Activated T-cell treated with anti-CD3 and anti-CD28 coated beads for 1 hour (primary cell): ENCODE measurements at places on chromosomes 6 and 20.

DNA sequence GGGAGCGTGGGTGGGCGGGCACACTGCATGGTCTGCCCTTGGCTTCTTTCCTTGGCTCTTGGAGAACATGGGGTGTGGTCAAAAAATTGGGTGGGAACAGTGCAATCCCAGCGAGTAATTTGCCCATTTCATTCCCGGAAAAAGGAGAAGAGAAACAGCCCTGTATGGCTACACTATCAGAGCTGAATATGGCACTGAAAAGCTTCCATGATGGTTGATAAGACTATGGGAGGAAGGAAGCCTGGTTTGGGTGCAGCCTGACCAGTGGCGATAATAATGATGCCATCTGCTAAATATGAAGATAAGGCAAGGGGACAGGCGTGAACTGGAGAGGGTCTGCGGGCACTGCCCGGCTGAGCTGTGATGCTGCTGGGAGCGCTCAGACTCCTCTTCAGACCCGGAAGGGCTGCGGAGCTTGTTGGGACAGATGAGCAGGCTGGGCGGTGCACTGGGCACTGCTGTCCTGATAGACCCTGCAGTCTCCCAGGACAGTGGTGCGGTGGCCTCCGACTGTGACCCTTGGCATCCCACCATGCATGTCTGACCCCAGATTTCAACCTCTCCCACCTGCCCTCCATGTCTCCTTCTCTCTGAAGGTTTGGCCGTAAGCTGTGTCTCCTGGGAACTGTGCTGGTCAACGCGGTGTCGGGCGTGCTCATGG, 10.2 kb downstream of the SLC22A1 start:
- no peak for DNase-seq

DNA sequence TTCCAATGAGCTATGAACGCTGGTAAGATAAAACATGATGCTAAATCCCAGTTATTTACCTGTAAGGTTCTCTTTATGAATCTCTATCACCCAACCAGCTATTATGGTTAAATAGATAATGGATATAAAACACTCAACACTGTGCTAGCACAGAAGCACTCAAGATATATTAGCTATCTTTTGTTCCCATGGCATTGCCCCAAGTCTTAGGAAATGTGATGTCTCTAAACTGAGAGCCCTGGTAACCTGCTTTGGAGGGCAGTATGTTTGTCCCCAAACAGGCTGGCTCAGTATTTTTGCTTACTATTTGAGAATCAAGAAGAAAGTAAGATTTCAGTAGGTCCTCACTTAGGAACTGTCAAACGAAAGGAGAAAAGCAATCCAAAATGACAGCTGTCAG, 90.5 kb downstream of the BTBD9 start:
- no peak for DNase-seq

- no peak for DNase-seq
These were observed 4.9 kb downstream of the REV3L start for GRCh38 chr6:111478064-111478476.

- DNase-seq = no peak
These were observed 7.3 kb downstream of the AIG1 start for GRCh38 chr6:143068001-143068400.

- no peak for DNase-seq
These were observed 98.6 kb upstream of the RSPO3 start for GRCh38 chr6:127019828-127020227.

DNA sequence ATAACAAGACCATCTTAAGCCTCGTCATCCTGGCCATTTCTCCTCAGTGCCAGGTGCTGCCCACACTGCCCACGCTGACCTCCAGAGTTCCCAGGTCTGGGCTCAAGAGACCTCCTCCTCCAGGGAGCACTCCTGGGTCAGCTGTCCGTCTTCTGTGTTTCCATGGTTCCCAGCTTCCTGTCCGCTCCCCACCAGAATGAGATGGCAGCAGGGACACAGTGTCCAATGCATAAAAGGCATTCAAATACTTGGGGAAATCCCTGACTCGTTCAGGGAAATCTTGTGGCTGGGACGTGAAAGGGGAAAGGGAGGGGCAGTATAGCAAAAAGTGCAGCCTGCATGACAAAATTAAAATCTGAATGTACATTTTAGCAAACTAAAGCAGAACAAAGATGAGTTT, 54.3 kb downstream of the SLC23A2 start:
- no peak for DNase-seq

DNA sequence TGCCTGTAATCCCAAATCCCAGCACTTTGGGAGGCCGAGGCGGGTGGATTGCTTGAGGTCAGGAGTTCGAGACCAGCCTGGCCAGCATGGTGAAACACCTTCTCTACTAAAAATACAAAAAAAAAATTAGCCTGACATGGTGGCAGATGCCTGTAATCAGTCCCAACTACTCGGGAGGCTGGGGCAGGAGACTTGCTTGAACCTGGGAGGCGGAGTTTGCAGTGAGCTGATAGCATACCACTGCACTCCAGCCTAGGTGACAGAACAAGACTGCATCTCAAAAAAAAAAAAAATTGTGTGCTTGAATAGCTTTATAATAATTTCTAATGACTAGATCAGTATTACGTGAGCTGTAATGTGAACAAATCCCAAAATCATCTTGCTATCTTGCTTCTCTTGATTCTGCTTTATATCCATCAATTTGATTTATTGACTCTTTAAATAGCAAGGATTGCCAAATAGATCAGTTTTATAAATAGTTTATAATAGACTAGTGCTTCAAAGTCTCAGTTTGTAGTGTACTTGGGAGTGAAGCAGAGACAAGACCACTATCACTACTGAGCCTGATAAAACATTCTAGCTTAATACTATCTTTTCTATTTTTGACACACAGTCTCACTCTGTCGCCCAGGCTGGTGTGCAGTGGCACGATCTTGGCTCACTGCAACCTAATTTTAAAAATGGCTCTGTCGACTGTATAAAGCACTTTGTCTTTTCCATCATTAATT, 7.1 kb downstream of the AMD1 start:
- DNase-seq = no peak

- no peak for DNase-seq
These were observed 169.5 kb downstream of the FRK start for GRCh38 chr6:115891111-115891669.

- no peak for DNase-seq
These were observed 4.3 kb downstream of the LRFN2 start for GRCh38 chr6:40582892-40583291.

- no peak for DNase-seq
These were observed 101.4 kb downstream of the LIN28B start for GRCh38 chr6:105058316-105058715.

- DNase-seq = no peak
These were observed 131.9 kb downstream of the MAP3K7 start for GRCh38 chr6:90454836-90455427.

DNA sequence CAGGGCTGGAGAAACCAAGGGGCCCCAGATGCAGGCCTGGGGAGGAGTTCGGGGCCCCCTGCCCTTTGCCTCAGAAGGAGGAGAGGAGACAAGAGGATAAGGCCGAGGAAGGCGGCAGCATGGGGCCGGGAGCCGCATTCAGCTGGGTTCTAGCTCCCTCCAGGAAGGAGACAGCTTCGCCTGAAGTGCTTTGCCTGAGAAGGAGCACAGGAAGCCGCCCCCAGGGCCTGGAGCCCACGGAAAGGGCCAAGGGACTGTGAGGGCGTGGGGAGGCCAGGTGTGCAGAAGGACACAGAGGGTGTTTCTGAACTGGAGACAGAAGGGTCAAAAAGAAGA, 121.4 kb downstream of the AGPAT4 start:
- no peak for DNase-seq

- no peak for DNase-seq
These were observed 59.1 kb upstream of the TMEM244 start for GRCh38 chr6:129920103-129920798.

GRCh38 chr6:296151-297122, 4.2 kb downstream of the DUSP22 start:
- DNase-seq = no peak
